ENCODE measurements at places on chromosomes 12 and 14.

DNA sequence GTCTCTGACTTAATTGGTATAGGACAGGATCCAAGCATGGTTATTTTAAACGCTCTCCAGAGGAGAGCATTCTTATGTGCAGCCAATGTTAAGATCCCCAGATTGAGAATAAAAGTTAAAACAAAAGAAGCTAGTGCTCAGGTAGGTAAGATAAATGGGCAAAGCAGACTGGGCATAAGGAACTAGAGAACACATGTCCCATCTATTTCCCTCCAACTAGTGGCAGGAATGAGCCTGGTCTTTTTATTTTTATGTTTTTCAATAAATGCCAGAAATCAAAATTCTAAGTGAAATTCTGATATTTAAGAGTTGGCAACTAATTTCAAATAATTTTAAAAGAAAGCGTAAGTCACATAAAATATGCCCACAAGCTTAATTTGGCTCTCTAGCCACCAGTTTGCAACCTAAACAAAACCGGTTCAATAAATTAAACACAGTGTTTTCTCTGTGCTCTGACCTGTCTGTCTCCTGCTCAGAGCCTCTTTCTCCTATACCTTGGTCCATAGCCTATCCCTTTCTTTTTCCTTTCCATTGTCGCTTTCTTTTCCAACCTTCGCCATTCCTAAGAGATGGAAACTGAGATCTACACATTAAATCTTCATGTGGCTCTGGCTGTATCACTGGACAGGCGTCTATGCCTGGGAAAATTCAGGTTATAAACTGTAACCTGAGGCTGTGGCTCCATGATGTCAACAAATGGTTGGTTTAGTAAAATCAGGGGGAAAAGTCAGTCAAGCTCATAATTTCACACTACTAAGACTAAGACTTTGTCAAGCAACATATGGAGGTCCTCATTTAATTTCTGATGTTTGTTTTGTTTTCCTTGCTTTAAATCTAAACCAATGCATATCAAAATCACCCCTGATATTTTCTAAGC is 5.5 kb downstream of the SLC38A1 start:
- DNase-seq = no peak

DNA sequence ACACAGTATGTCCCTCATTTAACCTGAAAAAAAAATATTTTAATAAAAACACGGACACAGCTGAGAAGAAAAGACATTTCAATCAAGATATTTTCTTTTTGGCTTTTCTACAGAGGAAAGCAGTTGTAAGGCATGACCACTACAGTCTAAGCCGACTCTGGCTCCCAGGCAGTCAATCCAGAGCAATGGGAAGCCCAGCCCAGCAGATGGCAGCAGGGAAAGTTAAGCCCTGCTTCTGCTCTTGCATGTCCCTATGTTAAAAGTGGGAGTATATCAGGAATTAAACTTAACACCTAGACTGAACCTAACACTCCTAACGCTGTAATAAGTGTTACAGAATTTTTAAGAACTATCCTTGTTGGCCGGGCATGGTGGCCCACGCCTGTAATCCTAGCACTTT is 19.5 kb upstream of the HAL start:
- DNase-seq = no peak

- no peak for DNase-seq
Observed at GRCh38 chr12:12088761-12089160, 18.0 kb downstream of the BCL2L14 start.

- no peak for DNase-seq
Observed at GRCh38 chr12:4056910-4057845, 184.0 kb upstream of the PARP11 start.

- DNase-seq = peak; percentile 91
Observed at GRCh38 chr14:74619672-74620131, 7.7 kb upstream of the LTBP2 start.

- DNase-seq = no peak
Observed at GRCh38 chr12:84698576-84699333, 213.8 kb downstream of the SLC6A15 start.

DNA sequence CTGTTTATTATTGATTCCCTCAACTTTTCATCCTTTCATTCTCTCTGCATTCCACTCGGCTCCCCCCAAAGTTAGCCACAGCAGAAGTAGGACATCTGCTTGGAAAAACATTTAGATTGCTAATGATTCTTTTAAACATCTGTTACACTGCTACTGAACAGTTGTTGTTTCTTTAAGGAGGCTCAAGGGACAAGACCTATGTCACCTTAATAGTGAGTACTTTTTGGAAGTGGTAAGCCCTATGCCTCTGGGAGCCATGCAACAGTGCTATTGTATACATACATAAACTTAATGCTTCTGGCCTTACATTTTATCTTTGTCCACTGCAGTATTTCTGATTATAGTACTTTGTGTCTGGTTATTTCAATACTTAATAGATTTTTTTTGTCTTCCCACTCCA is 628.2 kb upstream of the FOXG1 start:
- DNase-seq = no peak

GRCh38 chr14:99718031-99718810 is 34.1 kb downstream of the CYP46A1 start:
- DNase-seq = no peak

GRCh38 chr14:61493239-61493638 is 171.9 kb downstream of the PRKCH start:
- DNase-seq = peak; percentile 84

DNA sequence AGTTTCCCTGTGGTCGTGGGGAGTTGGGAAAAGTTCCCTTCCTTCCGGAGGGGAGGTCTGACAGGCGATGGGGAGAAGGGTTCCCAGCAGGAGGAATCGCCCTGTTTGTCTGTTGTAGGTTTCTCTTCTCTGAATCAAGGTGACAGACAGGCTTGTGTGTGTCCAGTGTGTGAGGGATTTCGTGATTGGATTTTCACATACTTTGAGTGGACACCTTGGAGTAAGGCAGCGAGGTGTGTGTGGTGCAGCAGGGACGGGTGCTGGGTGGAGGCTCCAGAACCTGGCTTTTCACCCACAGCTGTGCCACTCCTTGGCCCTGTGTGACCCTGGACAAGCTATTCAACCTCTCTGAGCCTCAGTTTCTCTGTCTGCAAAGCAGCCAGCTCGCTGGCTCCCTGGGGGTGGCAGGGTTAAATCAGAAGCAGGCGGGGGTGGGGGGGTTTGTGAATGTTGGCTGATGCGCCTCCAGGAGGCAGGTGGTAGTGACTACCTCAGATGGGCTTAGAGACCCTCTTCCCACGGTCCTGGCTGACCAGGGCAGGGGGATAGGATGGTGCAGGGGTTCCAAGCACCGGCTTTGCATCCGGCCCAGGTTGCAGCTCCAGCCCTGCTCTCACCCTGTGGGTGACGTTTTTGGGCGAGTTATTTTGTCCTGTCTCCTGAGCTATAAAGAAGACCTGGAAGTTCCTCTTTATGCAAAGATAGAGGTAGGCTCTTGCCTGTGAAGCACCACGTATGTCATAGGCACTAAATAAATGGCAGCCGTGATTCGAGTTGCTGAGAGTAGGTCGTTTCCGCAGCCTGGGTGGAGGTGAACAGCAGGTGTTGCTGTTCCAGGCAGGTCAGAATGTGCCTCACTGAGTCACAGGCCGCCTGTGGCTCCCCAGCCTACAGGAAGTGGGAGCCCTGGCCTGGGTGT is 679 bp downstream of the BDKRB2 start:
- no peak for DNase-seq

DNA sequence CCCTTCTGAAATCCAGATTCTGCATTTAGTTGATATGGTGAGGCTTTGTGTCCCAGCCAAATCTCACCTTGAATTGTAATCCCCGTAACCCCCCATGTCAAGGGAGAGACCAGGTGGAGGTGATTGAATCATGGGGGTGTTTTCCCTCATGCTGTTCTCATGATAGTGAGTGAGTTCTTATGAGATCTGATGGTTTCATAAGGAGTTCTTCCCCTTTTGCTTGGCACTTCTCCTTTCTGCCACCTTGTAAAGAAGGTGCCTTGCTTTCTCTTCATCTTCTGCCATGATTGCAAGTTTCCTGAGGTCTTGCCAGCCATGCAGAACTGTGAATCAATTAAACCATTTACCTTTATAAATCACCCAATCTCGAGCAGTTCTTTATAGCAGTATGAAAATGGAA is 23.1 kb upstream of the C12orf42 start:
- no peak for DNase-seq

GRCh38 chr14:76919431-76920330 is 93.5 kb downstream of the LRRC74A start:
- peak; percentile 64 for DNase-seq

DNA sequence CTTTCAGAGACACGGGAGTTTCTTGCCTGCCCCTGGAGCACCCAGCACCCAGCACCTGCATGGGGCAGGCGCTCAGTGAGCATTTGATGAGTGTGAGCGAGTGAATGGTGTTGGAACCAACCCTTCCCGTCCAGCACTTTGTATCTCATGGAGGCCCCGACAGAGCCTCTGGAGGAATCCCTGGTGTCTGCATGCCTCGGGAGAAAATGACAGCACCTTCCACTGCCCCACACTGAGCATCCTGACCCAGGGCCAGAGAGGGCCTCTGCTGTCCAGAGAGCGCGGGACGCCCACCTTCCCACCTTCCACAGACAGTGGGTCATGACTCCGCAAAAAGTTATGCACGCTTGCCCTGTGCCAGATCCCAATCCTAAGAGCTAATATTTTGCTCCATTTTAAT is 103.0 kb upstream of the BCL11B start:
- DNase-seq = no peak

DNA sequence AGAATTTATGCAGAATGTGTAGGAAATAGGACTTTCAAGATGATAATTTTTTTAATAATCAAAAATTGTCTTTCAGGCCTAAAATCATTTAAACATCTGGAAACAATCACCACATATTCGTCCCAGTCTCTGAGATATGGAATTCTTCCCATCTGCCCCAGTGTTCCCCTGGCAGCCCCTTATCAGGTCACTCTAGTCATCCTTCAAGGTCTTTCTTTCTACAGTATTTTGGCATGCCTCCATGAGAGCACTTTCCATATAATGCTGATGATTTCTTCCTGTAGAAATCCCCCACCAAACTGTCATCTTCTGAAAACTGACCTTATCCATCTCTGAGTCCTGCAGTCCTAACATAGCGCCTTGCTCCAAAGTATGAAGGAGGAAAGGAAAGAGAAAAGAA is 422.1 kb downstream of the RPS29 start:
- DNase-seq = no peak

DNA sequence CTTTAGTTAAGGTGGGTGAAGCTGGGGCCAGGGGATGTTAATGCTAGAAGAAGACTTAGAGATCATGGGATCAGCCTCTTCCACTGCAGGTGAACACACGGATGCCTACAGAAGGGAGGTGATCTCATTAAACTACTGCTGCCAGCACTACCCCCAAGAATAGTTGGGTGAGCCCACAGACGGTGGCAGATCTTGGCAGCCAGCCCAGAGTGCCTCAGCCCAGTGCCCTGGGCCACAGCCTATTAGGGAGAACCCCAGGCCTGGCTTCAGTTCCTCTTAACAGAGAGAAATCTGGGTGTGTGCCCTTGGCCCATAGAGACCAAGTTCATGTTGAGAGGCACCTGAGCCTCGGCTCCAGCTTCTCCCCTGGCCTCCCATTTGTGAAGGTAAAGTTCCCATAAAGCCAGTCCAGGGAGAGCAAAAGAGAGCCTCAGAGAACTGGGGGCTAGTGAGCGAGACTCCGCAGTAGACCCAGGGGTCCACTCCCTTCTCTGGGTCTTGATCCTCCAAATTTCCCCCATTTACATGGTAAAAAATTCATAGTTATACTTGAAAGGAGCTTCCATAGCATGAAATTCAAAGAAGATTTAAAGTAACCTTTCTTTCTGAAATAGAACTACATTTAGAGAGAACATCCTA is 125.0 kb upstream of the CCND2 start:
- DNase-seq = no peak

GRCh38 chr12:114269153-114269552 is 136.8 kb downstream of the TBX5 start:
- no peak for DNase-seq

DNA sequence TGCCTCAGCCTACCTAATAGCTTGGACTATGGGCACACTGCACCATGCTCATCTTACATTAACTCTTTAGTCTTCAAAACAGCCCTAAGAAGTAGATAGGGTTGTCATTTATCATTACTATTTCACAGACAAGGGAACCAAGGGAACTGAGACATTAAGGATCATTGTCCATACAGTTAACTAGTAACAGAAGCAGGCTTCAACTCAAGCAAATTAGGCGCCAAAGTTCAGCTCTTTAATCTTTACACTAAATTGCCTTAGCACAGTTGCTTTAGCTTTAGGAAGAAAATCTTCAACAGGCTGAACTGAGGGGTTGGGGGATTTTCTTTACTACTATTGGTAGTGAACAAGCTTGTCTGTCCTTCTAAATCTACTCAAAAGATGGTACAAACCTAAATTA is 68.8 kb upstream of the CAND1 start:
- no peak for DNase-seq
